ENCODE measurements at places on chromosomes 11 and 22.
A peak's percentile ranks its signal among the peaks of the same experiment; 100 is the strongest.

GRCh38 chr11:60905047-60905446 lies 1.3 kb downstream of the PRPF19 start:
- no peak for DNase-seq

GRCh38 chr11:33779849-33780528 lies 5.7 kb upstream of the FBXO3 start:
- no peak for DNase-seq

DNA sequence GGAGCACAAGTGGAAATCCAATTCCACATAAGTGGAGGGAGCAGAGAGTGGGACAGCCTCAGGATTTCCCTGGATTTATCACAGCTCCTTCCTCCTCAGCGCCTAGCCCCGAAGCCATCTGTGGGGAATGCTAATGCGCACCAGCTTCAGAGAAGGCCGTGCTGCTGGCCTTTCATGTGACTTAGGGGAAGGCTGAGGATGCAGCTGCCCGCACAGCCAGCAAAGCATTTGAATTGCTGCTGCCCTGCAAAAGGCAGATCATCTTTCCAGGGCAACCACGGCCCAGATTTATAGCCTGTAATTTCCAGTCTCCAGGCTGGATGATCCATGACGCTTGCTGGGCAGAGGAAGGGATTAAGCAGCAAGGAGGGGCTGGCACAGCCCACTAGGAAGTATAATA lies 29.9 kb downstream of the SYN3 start:
- DNase-seq: no peak

GRCh38 chr11:33211580-33211979 lies 45.6 kb upstream of the HIPK3 start:
- DNase-seq: no peak

DNA sequence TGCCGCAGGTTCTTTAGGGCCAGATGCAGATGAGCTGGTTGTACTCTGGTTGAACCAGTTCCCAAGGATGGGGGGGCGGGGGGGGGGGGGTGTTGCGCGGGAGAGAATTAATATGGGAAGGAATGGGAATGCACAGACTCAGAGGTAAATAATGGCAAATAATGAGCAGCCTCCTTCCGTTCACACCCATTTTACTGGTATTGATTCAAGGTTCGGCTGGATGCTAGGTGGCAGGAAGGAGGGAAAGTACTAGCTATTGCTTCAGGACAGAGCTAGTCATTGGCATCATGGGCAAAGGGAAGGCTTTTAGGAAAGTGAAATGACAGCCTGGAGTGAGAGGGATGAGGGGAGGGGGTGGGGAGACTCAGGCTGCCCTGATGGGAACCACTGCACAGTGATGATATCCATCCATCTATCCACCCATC lies at the start of gene VSTM5:
Gene VSTM5, minus strand, starts transcription at position 25 of the 425 bp plus-strand sequence. CDS start 116 bp downstream, outside the sequence.
- DNase-seq: no peak

- DNase-seq: no peak
These were observed 207.5 kb downstream of the ETS1 start for GRCh38 chr11:128379587-128380580.

GRCh38 chr22:30867746-30868662 lies 100.6 kb downstream of the MORC2 start:
- no peak for DNase-seq

DNA sequence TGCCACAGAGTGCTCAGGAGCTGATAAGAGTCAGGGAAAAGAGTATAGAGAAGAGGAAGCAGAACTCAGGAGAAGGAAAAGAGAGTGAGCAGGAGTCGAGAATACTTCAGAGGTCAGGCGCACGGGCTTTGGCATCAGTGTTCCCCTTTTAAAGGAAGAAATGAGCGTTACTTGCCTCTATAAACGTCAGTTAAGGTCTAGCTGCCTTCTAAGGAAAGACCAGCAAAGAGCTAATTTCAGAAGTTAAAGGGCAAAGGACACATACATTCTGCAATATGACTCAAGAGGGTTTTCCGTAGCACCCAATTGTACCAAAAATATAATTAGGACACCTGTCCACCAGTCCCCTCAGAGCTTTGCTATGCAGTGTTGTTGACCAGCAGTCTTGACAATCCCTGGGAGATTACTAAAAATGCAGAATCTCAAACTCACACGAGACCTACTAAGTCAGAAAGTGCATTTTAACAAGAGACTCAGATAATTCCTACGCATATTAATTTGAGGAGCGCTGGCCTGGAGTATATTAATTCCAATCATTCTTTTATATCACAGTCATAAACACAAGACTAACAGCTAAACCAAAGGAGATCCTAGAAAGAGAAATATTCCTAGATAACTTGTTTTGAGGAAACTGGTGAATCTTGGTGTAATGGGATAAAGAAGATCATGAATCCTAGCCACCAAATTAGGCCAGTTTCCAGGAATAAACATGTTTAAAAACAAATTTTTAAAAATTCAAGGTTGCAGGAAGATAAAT lies 249.0 kb downstream of the CADM1 start:
- no peak for DNase-seq

- no peak for DNase-seq
These were observed 365.3 kb downstream of the CTTN start for GRCh38 chr11:70763606-70764005.

GRCh38 chr22:20803696-20804324 lies 29.9 kb downstream of the SERPIND1 start:
- DNase-seq: peak; percentile 34

DNA sequence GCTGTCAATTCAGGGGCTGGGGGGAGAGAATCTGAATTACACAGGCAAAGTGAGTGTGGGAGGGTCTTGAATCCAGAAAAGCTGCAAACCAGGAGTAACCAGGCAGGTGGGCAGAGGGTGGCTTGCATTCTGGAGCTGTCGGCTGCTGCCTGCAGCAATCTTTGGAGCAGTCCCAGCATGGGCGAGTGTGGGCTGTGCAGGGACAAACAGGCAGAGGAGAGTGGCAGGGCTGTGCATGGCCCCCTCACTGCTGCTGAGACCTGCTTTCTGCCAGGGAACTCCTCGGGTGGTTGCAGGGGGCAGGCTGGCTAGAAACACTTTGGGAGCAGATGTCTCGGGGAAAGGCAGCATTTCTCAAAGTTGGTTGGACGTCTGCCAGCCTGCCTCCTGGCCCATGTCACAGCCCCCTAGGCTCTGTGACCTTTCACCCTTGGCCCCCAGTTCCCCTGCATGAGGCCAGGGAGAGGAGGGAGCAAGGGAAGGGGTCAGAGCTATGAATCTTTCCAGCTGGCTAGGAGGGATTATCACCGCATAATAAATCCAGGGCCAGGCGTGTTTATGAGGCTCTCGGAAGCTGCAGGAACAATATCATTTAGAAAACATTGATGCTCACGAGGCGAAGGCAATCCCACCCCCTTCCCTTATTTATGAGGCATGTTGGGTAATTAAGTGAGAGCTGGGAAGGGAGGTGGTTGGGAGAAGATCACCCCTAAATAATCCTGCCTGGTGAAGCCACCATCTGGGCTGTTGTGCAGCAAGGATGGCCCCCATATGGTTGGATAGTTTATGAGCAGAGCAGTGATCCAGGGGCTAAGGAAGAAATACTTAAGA lies 212.3 kb upstream of the NCAM1 start:
- DNase-seq: no peak

- DNase-seq: no peak
These were observed 141.5 kb upstream of the FAT3 start for GRCh38 chr11:92083123-92083522.

DNA sequence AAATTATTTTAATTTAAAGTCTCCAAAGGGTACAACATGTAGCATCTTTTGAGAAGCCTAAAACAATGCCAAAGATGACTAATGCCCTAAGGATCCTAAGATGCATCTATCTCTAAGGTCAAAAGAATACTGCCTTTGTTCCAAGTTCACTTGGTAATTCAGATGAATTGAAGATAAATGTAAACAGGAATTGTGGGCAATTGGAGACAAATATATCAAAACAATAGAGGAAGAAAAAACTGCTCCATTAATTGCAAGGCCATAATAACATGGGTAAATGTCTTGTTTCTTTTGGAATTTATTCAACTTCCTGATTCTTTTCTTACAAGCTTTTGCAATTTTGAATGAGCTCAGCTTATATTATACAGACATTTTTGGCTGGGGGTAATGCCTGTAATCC lies 338.6 kb downstream of the TTC28 start:
- no peak for DNase-seq

- DNase-seq: no peak
These were observed 97.4 kb downstream of the MED15 start for GRCh38 chr22:20604776-20605221.

DNA sequence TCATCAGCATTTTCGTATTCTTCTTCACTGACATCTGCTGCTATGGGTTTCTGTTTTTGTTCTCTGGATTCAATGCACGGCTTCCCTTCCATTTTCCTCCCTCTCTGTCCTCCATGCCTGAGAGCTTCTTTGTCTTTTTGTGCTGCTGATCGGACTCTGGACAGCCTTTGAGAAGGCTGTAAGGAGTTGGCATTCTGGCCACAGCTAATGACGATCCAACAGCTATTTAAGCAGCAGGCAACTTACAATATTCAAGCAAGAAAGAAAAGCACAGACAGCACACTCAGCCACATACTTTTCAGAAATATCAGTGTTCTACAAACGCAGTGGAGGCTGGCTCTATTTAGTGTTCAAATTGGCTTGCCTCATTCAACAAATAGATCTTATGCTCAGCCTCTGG lies 60.9 kb upstream of the ZC3H12C start:
- DNase-seq: no peak

DNA sequence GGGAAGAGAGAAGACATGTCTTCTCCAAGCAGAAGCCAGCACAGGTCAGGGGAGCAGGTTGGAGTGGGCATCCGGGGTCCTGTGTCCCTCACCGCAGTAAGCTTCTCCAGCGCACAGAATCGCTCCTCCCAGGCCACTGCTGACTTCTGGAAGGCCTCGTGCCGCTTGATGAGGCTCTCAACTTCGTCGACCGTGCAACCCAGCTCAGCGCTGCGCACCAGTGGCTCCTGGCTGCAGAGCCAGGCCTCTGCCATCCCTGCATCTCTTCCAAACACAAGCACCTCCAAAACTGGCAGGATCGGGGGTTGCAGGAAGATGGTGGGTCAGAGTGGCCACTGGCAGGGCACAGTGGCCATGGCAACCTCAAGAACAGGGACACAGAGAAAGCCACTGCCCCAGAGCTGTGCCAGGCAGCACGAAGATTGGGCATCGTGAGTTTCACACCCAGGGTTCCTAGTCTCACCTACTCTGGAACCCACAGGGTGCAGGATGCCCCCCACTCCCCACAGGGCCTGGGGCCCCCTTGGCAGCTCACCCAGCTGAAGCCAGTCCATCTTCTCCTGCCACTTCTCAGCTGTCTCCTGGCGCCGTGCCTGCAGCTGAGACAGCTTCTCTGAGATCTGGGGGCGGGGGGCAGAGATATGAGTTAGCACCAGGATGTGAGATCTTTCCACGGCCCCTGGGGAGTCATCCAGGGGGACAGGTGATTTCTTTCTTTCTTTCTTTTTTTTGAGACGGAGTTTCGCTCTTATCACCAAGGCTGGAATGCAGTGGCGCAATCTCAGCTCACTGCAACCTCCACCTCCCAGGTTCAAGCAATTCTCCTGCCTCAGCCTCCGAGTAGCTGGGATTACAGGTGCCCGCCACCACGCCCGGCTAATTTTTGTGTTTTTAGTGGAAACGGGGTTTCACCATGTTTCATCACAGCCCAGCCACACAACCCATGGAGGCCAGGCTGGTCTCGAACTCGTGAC lies 11.2 kb upstream of the RBM4B start:
- no peak for DNase-seq

DNA sequence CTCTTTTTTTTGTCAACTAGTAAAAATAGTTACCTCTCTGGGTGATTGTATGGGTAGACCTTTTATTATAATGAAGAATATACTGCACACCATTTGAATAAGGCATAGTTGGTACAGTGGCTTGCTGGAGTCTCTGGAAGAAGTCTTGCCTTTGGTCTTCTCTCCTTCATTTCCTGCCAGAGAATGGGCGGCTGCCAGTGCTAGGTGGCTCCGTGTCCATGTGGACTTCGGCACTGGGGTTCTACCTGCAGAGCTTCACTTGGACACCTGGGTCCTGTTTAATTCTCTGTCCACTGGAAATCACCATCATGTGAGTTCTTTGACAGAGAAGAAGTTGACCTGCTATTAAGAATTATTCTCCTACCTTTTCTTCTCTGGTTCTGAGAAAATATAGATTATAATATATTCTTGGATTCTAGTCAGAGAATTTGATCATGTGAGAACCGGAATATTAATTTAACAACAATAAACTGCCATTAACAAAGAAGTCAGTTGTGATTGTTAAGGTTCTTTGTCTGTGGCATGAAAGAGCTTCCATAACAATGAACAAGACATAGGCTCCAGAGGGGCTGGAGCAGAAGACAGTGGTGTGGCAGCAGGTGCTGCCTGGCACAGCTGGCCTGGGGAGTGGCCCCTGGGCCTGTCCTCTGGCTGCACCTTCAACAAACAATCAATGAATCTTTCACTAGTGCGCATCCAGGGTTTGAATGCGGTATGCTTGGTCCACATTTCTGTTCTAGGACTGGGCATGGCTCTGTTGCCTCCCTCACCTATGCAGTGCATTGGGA lies 77.5 kb downstream of the PPFIBP2 start:
- DNase-seq: no peak

DNA sequence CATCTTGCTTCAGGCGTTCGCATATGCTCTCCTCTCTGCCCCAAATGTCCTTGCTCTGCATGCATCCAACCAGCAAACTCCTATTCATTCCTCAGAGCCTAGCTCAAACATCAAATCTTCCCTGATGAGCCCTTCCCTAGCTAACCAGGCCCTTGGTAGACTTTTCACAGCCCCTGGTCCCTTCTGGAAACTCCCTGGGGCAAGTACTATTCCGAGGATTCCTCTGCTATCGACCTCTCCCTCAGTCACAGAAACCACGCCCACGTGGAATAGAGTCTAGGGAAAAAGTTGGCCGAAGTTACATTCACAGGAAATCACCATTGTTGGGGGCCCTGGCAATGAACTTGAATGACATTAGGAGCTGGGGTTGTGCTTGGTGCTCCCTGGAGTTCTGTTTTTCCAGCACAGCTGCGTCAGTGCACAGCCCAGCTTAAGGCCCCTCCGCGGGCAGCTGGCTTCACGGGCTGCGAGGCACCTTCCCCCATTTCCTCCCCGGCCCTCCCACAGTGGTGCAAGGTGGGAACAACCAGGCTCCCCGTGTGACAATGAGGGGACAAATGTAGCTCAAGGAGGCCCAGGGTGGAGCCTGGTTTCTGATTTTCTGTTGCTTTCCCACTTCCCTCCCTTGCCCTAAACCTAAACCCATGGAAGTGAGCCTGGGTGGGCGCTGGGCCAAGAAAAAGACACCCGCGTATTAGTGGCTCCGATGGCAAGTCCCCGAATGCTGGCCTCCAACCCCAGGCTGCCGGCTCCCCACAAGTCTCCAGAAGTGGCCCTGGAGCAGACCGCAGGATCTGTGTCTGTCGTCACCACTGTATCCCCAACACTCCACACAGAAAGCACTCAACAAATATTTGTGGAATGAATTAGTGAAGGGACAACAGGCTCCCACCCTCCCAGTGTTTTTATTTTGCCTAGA lies 4.3 kb upstream of the ATP5MGL start:
- no peak for DNase-seq

DNA sequence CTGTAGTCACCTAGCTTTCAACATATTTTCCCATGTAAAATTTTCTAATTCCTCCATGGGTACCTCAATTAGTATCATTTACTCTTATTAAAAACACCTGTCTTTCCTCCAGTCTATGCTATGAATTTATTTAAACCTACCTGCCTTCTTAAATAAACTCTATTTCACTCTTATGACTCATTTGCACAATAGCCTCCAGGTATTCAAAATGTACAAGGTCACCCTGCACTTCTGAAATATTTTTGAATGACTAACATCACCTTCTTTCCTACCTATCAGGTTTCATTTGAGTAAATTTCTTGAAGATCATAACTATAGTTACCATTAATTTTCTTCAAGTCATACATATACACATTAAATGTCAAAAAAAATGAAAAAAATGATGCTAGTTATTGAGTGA lies 939.7 kb downstream of the DLG2 start:
- DNase-seq: no peak
